ENCODE measurements at places on chromosomes 6 and 20.

- DNase-seq = no peak
Observed at GRCh38 chr20:63694584-63695423, 1.6 kb upstream of the TNFRSF6B start.

GRCh38 chr6:15508441-15508871 lies 154.4 kb downstream of the DTNBP1 start:
- no peak for DNase-seq

GRCh38 chr6:160396292-160396691 lies 48.1 kb downstream of the SLC22A3 start:
- no peak for DNase-seq

- no peak for DNase-seq
Observed at GRCh38 chr20:35508493-35509218, 20.8 kb downstream of the C20orf173 start.

DNA sequence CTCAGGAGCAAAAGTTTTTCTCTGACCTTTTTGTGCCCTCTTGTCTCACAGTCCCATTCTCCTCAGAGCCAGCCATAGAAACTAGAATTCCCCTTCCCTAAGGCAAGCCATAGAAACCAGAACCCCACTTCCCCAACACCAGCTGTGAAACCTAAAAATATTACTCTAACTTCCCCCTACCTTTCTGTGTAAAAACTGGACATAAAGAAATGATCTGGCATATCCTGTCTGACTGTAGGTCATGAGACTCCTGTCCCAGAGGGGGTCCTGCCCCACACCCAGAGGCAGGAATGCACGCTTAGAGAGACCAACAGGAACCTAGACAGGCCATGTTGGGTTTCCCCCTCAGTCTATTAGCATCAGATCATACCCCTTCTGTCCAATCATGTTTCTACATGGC lies 140.6 kb upstream of the SLC22A16 start:
- no peak for DNase-seq

GRCh38 chr20:21182832-21183563 lies 57.1 kb downstream of the KIZ start:
- DNase-seq = no peak

DNA sequence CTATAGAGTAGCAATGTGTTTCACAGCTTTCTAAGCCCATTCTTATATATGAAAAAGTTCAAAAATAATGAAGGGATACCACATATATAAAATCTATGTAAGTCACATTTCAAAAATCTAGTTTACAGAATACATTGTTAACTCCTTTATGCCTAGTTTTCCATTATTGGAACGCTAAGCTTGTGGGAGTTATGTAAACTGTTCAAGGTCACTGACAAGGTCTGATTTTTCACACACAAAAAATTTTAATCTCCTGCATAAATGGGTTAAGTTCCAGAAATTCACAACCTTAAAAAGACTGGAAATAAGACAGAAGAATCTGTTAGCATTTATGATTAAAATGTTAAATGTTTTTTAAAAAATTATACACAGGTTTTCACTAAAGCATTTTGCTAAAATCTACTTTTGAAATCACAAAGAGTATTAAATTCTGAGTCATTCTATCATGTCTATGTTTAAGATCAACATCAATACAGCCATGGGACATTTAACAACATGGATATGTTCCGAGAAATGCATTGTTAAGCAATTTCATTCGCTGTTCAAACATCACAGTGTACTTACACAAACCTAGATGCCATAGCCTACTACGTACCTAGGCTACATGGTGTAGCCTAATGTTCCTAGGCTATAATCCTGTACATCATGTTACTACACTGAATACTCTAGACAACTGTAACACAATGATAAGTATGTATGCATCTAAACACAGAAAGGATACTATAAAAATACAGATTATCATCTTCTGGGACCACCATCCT lies 25.4 kb downstream of the ATG5 start:
- DNase-seq = no peak

DNA sequence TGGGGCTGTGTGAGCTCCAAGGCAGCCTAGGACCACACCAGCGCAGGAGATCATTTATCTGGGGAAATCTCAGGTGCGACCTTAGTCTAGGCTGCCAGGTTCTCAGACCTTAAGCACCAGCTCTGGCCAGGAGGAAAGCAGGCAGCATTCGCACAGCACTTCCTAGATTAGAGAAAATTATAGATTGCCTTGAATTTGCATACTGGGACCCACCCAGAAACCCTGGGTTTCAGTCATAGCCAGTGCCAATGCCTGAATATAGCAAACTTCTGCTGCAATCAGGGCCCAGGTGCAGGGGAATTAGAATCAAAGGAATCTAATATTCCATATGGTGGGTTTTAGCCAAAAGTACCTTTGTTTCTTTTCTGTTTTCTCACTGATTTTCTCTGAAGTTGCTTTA lies 204.3 kb upstream of the CST7 start:
- no peak for DNase-seq

DNA sequence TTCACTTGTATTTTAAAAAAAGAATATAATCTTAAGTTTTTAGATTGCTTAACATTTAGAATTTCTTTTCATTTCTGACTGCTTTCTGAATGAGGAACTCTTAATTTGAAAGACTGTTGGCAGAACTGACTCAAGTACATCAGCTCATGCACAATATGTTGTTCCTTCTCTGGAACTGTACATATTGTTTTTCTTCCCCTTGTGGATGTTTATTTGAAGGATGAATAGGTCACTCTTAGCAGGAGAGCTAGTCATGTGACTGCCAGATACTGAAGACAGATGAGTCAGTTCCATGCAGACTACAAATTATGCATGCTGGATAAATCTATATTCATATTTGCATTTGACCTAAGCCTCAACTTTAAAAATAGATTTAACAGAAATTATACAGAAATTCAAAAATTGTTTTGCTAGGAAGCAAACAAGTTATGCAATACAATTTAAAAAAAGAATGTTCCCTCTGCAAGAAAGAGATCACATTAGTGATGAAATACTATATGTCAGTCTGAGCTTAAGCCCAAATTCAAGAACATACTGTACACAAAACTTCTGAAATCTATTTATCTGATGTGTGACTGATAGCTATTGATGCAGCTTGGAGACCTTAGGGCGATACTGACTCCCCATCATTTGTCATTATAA lies 1274.9 kb upstream of the GJE1 start:
- no peak for DNase-seq

DNA sequence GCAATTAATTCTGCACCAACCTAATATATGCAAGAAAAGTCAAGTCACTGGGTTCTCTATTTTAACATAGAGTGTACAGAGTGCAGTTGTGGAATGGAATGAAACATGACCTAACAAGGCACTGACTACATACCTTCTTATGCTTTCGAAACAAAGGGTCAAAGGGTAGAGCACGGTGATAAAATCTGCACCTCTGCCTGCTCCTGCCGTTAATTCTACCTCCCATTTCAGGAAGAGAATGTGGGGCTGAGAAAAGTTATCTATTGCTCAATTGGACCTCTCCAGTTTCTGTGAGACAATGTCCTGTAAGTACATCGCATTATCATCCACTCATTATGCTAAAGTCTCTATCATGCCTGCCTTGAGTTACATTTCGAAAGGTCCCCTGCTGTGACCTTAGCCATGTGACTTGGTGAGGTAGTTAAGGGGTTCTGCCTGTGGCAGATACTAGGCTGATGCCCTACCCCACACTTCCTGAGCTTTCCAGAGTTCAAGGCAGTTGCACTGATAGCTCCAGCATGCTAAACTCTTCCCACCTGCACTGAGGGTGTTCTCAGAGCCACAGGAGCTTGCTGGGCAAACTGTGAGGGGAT lies 14.0 kb upstream of the MOCS1 start:
- no peak for DNase-seq

GRCh38 chr20:9412309-9412708 lies 102.1 kb upstream of the LAMP5 start:
- no peak for DNase-seq

- DNase-seq = peak; percentile 76
Observed at GRCh38 chr6:27672113-27672799, 199.4 kb upstream of the ZNF184 start.

DNA sequence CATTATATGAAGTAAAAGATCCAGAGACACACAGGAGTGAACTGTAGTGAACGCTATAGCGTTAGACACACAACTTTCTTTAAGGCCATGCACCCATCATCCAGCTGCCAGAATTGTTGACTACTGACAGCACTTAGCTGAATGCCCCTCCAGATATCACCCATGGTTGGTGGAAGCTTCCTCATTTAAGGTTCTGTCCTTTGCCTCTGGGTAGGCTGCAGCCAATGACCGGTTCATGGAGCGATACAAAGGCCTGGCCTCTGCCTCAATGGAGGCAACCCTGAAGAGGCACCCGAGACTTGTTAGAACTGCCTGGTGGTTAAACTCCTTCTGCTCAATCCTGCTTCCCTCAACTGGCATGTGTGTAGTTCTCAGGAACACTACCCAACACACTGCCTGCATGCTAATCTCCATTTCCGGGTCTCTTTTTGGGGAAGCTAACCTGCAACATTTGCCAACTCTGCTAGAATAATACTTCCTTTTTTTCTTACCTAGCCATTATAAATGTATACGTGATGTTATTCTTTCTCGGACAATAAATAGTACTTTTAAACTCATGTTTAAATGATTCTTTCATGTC lies 49.8 kb upstream of the THEMIS start:
- no peak for DNase-seq

DNA sequence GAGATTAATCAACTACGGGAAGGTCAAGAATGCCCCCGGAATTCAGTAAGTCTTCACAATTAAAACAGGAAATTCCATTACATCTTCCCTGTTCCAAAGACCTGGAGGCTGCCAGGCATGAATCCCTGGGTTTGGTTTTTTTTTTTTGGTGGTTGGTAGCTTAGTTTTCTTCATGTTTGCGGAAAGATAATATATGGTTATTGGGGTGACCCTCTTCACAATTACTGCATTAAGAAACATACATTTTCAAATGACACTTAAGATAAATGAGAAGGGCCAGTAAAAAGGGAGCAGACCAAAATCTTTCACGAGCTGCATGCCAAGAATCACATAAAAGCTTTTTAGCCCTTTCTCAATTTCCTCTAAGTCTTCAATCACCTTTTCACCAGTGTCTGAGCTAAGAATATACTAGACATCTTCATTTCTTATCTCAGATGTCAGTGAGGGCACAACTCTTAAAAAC lies 64.0 kb downstream of the KIF13A start:
- DNase-seq = no peak

GRCh38 chr20:51750037-51750769 lies 18.0 kb downstream of the ATP9A start:
- no peak for DNase-seq

GRCh38 chr6:56245903-56246351 lies 1.5 kb downstream of the COL21A1 start:
- no peak for DNase-seq

DNA sequence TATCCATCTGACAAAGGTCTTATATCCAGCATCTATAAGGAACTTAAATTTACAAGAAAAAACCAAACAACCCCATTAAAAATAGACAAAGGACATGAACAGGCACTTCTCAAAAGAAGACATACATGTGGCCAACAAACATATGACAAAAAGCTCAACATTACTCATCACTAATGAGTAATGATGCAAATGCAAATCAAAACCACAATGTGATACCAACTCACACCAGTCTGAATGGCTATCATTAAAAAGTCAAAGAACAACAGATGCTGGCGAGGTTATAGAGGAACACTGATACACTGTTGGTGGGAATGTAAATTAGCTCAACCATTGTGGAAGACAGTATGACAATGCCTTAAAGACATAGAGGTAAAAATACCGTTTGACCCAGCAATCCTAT lies 13.9 kb downstream of the MACROD2 start:
- DNase-seq = no peak

DNA sequence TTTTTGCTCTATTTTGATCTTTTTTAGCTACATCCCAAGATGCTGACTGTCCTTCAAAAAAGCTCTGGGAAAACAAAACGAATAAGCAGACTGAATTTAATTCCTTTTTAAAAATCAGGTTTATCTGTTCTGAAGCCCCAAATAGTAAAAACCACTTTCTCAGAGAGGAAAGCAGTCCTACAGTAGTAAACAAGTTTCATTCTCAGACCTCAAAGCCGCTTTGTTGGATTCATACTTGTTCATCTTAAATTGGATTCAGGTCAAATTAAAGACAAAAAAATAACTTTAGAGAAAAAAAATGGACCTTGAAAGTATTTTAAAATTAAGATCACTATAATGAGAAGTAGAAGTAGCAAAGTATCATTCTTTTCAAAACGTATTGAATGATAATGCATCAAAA lies 96.1 kb upstream of the THEMIS start:
- DNase-seq = no peak

DNA sequence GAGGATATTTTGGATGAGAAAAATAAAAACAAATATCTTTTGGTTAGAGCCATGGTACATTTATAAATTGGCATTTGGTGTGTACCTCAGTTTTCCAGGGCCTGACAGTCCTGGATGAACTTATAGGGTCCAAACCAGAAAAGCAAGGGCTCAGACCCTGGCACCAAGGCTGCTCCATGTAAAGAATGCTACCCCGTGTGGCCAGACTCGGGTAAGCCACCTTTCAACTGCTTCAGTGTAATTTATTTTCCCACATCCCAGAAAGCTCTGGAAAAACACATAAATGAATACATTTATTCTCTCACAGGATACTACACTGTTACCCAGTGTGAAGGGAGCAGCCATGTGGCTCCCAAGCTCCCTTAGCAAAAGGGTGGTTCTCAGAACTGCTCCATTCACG lies 13.8 kb downstream of the MRPL14 start:
- no peak for DNase-seq

- DNase-seq = no peak
Observed at GRCh38 chr6:73727114-73727513, 31.1 kb downstream of the CD109 start.

GRCh38 chr6:119568580-119568979 lies 219.0 kb upstream of the MAN1A1 start:
- DNase-seq = no peak

DNA sequence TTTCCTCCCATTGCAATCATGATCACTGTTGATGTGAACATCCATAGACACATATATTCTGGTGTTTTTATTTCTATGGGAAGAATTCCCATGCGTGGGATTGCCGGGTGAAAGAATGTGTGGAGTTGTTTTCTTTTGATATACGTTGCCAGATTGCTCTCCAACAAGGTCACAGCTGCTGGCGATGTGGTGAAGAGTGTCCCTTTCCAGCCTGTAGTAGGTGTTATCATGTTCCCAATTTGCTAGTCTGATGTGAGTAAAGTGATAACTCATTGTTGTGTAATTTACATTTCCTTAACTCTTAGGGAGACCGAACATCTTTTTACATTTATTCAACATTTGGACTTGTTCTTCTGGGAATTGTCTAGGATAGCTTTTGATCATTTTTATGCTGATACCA lies 14.5 kb upstream of the ELMO2 start:
- no peak for DNase-seq

- no peak for DNase-seq
Observed at GRCh38 chr6:35228481-35228880, 14.7 kb downstream of the SCUBE3 start.

Measured in neuronal stem cell (in vitro differentiated cells).